ENCODE measurements at places on chromosomes 2 and 18.

GRCh38 chr2:64792995-64793639 is 139.4 kb upstream of the SERTAD2 start:
- DNase-seq = no peak

GRCh38 chr2:10410823-10411437 is 37.2 kb downstream of the ODC1 start:
- no peak for DNase-seq

DNA sequence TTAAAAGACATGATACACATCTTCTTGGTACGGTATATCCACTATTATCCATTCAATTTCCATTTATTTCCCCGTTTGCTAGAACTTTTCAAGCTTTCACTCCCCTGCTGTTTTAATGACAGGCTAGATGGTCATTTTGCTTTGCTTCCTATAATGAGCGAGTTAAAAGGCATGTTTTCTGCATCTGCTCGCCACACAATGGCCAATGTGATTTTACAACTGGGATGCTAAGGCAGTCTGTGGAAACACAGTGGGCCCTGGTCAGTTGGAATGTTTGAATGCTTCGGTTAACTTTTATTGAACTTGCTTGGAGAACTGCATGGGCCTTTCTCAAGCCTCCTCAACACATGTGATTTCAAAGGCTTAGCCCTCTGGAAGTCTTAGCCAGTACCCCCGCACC is 48.4 kb upstream of the TNP1 start:
- DNase-seq = no peak

- no peak for DNase-seq
These were observed 116.1 kb upstream of the LRRTM1 start for GRCh38 chr2:80420530-80421208.

DNA sequence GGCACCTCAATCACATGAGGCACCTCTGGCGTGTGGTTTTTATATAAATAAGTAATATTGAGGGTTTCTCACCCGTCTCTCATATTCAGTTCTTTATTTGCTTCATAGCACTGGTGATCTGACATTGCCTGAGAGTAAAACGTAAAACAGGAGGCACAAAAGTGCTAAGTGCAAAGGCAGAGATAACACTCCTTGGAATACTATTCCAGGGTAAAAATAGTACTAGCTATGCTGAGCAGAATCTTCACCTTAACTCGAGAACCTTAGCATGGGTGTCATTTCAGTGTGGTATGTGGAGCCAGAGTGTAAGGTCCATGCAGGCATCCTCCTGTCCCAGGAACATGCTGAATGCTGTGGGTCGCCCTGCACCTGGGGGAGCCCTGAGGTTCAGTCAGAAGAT is 26.9 kb downstream of the ZCCHC2 start:
- DNase-seq = no peak
